CD4-positive, alpha-beta T cell treated with Interleukin-4 for 4 hours (primary cell): ENCODE measurements at places on chromosomes 1 and 21.

- DNase-seq = no peak
These were observed 34.1 kb downstream of the OR2G3 start for GRCh38 chr1:247639381-247639981.

DNA sequence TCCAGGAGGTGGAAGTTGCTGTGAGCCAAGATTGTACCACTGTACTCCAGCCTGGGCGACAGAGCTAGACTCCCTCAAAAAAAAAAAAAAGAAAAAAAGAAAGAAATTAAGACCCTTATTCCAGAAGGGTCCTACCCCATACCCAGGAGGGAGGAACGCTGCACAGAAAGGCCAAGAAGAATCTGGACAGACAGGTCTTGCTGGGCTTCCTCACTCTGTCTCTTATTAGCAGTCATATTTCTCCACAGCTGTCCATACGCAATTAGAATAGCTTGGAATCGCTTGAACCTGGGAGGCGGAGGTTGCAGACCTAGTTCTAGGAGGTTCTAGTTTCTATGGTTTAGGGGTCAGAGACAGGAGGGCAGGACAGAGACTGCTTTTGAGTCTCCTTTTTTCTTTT lies 3.2 kb upstream of the PAQR7 start:
- no peak for DNase-seq

GRCh38 chr1:150386592-150386991 lies 22.6 kb downstream of the RPRD2 start:
- no peak for DNase-seq

- no peak for DNase-seq
These were observed 192.8 kb downstream of the LTN1 start for GRCh38 chr21:28799926-28800325.

GRCh38 chr1:40439247-40439646 lies 11.0 kb upstream of the ZFP69B start:
- no peak for DNase-seq

DNA sequence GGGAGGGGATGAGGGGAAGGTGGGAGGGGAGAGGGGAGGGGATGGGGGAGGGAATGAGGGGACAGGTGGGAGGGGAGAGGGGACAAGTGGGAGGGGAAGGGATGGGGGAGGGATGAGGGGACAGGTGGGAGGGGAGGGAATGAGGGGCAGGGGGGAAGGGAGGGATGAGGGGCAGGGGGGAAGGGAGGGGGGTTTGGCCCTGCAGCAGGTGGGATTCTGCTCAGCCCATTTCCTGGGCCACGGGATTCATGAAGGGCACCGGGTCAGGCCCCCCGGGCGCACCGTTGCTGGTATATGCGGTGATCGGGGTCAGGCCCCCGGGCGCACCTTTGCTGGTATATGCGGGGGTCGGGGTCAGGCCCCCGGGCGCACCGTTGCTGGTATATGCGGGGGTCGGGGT lies 15.1 kb upstream of the SAMD11 start:
- DNase-seq = no peak

- DNase-seq = no peak
These were observed 478 bp downstream of the RIT1 start for GRCh38 chr1:155910621-155911121.

- DNase-seq = no peak
These were observed 3.9 kb downstream of the ID3 start for GRCh38 chr1:23555270-23555985.

DNA sequence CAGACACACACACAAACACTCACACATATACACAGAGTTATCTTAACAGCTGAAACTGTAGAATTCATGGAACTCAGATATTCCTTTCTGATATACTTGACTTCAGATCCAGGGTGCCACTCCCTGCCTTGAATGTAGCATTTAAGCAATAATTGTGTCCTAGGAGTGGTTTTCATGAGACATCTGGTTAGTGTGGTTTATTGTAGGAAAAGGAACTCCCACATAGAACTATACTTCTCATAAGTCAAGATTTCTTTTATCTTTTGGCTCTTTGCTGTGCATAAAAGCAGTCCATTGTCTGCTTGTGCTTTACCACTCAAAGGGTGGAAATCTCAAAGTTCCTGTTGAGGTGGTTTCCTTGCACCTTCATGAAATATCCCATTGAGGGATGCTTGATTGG lies 272.6 kb upstream of the SGIP1 start:
- no peak for DNase-seq

- no peak for DNase-seq
These were observed 26.5 kb upstream of the SLC35A3 start for GRCh38 chr1:99943223-99943794.
